ENCODE measurements at places on chromosomes 16 and 17.

DNA sequence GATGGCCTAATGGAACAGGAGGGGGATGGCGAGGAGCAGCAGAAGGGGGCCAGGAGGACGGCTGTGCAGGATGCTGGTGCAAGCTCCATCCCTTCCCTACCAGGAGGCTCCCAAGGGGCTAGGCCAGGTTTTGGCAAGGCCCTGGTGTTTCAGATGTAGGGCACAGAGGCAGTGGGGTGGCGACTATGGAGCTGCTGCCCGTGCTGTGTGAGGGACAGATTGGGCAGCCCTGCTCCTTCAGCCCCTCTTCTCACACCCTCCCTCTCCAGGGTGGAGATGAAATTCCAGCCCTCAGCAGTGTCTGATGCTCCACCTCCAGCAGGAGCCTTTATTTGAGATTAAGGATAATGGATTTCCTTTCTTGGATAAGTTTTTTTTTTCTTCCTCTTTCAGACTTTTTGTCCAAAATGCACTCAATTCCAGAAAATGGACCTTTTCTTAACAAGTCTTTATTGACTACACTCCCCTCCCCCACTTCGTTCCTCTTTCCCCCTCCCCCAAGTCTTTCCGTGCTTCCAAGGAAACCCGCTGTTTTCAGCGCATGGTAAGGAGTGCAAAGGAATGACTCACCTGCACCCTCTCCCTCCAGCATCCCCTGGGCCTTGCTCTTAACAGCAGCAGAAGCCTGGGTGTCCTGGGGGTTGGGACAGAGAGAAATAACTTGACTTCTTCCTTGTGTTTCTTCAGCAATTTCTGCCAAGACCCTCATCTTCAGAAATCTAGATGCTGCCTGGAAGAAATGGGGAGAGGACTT, 95.2 kb downstream of the CCDC182 start:
- DNase-seq: no peak

- DNase-seq: no peak
Observed at GRCh38 chr17:42380935-42381334, 7.3 kb downstream of the STAT3 start.

GRCh38 chr16:58937661-58938060, 203.5 kb upstream of the GOT2 start:
- DNase-seq: no peak

DNA sequence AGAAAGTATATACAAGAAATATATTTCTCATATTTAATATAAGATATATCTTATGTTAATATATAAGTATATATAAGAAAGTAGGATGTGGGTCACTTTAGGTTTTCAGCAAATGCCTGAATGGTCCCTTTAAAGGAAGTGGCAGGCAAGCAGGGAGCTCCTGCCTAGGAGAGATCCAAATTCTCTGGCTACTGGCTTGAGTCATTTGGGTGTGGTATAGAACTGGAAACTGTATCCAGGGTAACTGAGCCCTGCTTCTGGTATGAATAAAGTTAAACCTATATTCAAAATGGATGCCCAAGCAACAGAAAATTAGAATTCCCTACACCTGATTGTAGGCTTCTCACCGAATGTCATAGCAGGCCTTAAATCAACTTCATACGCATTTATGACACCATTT, 144.4 kb downstream of the ZNF18 start:
- no peak for DNase-seq

DNA sequence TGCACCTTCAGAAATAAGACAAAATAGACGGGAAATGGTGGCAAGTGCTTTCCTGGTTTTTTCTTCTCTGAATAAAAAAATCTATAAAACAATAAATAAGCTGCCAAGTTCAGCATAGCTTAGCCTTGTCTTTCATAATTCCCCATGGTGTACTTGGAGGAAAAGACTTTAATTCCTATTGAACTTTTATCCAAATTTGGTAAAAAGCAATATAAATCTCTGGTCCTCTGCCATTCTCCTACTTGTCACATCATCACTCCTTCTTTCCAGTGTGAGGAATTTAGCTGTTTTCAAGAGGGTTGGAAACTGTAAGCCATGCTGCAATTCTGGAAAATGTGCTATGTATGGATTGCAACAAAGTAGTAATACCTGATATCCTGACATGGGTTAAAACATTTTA, 551.8 kb upstream of the KIF2B start:
- no peak for DNase-seq

- DNase-seq: no peak
Observed at GRCh38 chr17:21113049-21113690, 13.6 kb upstream of the DHRS7B start.

GRCh38 chr16:47278306-47278970, 134.7 kb upstream of the NETO2 start:
- no peak for DNase-seq

DNA sequence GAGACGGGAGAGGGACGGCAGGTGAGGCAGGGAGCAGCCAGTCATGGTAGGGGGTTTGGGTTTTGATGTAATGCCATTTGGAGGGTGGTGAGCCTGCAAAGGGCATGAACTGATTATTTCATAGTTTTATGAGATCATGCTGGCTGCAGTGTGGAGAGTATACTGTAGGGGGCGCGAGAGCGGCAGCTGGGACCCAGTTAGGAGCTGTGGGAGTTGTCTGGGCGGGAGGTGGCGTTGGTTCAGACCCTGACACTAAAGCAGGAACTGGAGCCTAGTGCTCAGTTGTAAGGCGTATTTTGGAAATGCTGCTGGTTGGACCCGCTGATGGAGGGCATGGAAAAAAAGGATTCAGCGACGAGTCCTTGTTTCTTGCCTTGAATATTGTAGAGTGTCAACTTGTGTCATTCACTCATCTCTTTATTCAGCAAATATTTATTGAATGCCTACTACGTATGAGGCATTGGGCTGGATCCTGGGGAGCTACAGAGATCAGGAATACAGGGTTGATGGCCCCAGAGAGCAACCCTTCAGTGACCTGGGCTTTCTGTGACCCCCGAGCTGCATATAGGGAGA, 23.7 kb upstream of the KDM8 start:
- peak; percentile 86 for DNase-seq

GRCh38 chr16:73503093-73503492, 455.2 kb upstream of the ZFHX3 start:
- DNase-seq: no peak

GRCh38 chr17:40176754-40177110, 538 bp upstream of the RAPGEFL1 start:
- no peak for DNase-seq

DNA sequence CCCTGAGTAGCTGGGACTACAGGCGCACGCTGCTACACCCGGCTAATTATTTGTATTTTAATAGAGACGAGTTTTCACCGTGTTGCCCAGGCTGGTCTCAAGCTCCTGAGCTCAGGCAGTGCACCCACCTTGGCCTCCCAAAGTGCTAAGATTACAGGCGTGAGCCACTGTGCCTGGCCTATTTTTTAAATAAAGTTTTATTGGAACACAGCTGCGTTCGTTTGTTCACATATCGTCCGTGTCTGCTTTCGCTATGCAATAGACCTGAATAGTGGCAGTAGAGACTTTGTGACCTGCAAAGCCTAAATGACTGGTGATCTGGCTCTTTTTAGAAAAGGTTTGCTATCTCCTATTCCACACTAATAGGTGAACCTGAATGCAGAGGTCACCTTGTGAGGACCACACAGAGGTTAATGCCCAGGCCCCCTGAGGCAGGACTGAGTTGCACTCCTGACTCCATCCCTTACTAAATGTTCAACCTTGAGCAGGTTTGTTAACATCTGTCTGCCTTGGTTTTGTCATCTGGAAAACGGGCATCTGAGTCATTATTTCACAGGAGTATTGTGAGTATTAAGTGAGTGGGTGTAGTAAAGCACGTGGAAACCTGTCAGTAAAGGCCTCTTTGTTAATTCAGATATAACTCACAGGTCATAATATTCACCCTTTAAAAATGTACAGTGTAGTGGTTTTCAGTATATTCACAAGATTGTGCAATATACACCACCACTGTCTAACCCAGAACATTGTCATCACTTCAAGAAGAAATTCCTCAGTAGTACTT, 157.5 kb upstream of the CACNG5 start:
- DNase-seq: no peak

DNA sequence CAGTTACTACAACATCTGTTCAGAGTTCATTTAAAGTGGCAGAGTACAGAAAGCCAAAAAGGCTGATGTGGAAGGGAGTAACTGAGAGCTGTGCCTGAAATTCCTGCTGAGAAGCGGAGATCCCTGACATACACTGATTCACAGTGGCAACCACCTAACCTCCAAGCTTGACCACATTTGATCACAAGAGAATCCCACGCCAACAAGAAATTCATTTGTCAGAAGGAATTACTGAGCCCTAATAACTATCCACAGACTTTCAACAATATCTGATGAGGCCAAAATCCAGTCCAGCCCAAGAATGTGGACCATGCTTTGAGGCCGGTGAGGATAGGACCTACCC, 168.5 kb upstream of the RPH3AL start:
- DNase-seq: no peak

DNA sequence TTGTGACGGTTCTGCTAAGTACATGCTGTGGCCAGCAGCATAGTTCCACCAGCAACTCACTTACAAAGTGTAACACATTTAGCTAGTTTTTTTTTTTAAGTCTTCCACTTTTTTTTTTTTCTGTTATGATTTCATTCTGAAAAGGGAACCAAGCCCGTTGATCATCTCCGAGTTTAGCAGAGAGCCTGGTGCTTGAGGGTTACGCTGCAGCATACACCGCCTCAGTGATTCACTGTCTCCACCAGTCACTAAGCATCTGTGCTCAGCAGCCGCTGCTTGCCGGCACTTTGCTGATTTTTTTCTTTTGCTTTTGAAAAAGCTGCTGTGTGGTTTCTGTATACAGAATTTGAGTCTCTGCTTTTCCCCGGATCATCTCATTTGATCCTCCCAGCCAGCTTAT, 194.5 kb upstream of the CDH13 start:
- DNase-seq: no peak

- DNase-seq: no peak
Observed at GRCh38 chr17:45575126-45575885, 84.8 kb upstream of the PLEKHM1 start.

GRCh38 chr17:57349541-57350247, 93.4 kb downstream of the MSI2 start:
- DNase-seq: no peak

DNA sequence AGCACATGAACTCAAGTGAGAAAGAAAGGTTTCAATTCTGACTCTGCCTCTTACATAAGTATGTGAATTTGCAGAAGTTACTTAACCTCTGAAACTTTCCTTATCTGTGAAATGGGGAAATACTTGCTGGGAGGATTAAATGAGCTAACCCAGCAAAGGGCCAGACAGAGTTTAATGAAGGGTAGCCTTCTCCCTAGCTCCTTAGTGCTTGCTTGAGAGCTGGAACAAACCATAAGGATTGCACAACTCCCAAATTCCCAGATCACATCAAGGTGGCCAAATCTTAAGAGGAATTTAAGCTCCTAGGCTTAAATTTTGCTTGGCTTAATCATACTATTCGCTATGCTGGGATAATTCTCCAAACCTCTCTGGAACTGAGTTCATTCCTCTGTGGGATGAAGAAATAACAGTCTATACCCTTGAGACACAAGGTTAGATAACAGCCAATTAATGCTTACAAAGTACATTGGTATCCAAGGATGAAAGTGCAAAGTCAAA, 11.8 kb upstream of the WSB1 start:
- DNase-seq: no peak

GRCh38 chr16:57268804-57269800, 15.4 kb downstream of the PLLP start:
- peak; percentile 39 for DNase-seq

- DNase-seq: peak; percentile 77
Observed at GRCh38 chr16:55370762-55371482, 46.9 kb downstream of the IRX6 start.

GRCh38 chr16:55294129-55294528, 29.9 kb upstream of the IRX6 start:
- no peak for DNase-seq

GRCh38 chr17:14302091-14302430, 1.2 kb downstream of the HS3ST3B1 start:
- DNase-seq: peak; percentile 31

GRCh38 chr17:51472670-51473205, 212.4 kb downstream of the UTP18 start:
- no peak for DNase-seq

GRCh38 chr17:30433514-30433913, 43.7 kb upstream of the GOSR1 start:
- no peak for DNase-seq

DNA sequence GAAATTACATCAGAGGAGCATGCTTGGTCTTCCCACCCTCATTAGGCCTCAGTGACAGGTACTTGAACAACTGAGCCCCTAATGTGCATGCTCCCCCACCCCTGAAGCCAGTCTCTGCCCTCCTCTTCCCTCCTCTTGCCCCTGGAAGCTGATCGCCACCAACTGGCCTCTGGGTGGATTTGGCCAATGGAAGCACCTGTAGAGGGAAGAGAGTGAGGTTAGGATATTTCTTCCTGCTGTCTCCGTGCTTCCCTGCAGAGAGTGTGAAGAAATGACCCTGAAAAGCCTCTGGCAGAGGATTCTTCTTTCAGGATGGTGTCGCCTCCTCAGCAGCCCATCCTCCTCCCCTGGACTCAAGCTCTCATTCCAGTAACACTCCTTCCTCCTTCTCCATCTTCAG, 5.9 kb upstream of the CBLN1 start:
- no peak for DNase-seq
